ENCODE measurements at places on chromosomes 7 and 10.

DNA sequence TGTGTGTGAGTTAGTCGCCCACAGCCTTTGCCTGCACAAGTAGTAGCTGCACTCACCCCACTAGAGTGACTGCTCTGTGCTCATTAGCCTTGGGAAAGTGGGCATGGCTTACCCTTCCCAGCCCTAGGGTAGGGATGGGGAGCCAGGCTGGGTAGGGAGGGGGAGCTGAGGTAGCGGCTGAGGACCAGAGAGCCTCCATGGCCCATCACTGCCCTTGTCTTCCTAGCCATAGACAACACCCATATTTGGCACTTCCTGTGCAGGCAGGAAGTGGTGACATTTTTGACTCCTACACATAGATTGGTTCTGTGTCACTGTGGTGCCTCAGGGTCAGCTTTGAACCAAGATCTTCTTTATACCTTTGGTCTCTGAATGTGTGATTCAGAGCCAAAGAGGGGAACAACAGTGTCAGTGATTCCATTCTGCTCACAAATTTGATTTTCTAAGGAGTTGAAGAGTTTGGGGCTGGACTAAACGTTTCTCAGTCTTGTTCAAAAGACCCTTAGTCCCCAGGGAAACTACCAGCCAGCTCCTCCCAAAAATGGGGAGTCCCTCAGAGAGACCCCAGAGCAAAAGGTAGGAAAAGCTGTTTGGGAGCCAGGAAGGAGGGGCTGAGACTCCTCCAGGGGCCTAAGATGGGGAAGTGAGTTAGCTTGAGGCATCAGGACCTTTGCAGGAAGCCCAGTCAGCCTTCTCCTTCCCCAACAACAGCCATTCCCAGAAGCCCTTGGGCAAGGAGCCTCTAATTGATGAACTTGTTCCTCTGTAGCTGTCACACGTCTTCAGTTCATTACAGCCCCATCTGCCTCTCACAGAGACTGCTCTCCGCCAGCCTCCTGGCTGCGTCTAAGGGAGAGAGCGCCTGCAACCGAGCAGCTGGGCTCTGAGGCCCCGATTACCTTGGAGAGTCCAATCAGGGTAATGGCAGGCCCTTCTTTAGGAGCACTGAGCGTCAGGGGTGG lies 135.0 kb downstream of the CDH23 start:
- DNase-seq = peak; percentile 7

- no peak for DNase-seq
Observed at GRCh38 chr7:22665923-22666322, 61.1 kb upstream of the IL6 start.

- DNase-seq = no peak
Observed at GRCh38 chr10:22643775-22644174, 70.6 kb downstream of the PIP4K2A start.

- no peak for DNase-seq
Observed at GRCh38 chr10:84493951-84494848, 165.8 kb downstream of the CCSER2 start.

DNA sequence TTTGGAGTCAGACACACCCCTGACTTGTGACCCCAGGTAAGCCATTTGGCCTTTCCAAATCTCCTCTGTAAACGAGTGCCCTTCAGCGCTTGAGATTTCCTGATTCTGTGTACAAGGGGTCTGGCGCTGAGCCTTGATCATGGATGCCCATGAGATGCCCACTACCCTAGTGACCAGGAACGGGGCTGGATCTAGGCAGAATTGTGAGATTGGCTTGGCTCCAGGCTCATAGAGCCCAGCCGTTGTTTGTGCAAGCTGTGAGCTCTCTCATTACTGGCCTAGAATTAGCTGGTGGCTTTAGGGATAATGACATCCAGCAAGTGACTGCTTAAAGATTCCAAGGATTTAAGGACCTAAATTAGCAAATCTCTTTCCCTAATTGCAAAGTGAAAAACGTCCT lies 84.9 kb downstream of the CAMK1D start:
- no peak for DNase-seq

DNA sequence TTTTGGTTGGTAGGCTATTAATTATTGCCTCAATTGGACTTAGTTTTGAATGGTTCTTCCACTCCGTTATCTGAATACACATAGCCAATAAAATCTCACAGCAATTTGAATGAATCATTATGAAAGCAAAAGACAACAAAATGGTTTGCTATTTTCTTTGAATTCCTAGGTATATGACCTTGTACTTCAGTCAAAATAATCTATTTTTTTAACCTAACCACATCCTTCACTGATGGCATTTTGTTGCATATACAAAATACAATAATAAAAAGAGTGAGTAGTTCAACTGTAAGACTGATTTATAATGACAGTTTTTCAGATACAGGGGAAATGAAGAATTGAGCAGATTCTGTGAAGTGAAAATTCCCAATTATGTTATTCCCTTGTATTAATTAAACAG lies 433.1 kb downstream of the HTR7 start:
- no peak for DNase-seq

DNA sequence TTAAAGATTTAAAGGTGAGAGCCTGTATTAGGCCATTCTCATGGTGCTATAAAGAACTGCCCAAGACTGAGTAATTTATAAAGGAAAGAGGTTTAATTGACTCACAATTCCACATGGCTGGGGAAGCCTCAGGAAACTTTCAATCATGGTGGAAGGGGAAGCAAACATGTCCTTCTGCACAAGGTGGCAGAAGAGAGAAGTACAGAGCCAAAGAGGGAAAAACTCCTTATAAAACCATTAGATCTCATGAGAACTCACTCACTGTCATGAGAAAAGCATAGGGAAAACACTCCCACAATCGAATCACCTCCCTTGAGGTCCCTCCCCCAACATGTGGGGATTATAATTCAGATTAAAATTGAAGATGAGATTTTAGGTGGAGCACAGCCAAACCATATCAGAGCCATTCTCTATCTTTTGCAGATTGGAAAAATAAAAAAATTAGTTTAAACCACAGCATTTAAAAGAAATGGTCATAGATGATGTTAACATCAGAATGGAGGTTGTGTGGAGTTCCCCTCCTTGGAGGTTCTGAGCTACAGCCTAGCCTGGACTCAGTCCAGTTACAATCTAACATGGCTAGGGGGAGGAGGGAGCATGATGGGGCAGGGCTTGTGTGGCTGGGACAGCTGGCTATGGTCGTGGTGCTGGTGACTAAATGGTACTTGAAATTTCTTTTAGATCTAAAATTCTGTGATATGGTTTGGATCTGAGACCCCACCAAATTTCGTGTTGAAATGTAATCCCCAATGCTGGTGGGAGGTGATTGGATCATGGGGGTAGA lies 33.1 kb downstream of the GSTO2 start:
- DNase-seq = no peak

DNA sequence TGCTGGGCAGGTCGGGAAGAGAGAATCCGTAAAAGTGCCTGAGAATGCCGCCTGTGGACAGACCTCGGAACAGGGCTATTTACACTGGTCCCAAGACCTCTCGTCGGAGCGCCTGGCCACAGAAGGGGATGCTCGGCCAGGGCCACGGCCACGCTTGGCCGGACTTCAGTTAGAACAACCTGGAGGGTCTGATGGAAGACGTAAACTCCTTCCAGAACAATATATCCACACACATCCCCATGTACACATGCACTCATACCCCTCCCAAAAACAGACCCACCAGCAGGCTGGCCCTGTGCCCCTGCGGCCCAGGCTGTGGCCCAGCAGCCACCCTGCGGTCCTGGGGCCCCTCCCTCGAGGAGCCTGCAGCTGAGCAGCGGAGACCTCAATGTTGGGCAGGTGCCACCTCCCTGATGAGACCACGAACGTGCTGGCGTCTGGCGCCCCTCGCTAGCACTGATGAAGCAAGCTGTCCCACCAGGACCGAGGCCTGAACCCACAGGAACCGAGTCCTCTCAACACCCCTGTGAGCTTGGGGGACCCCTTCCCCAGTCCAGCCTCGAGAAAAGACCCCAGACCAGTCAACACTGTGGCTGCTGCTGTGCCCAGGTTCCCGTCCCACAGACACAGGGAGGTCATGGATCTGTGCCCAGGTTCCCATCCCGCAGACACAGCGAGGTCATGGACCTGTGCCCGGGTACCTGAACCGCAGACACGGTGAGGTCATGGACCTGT lies 8.9 kb downstream of the CFAP46 start:
- DNase-seq = no peak

DNA sequence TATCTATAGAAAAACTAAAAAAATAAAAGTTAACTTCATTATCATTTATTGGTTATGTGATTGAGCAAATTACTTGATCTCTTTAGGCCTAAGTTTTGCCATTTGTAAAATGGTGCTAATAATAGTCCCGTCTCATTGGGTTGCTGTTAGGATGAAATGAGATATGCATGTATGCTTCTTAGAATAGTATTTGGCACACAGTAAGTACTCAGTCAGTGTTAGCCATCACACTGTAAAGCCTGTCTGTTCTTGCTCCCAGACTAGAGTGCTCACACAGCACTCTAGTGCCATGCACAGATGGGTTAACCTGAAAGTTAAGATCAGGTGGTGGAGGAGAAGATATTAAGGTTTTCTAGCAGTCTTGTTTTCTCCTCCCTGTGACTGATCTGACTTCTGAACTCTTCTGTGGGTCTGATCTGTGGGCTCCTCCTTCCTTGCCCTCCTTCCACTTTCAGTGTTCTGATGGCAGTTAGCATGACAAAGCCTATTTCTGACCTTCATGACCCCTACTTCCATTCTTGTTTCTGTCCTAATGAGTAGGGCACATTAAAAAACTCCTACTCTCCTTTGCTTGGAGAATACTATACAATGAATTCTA lies 167.5 kb downstream of the RNLS start:
- no peak for DNase-seq

GRCh38 chr10:110409488-110409887 lies 88.2 kb upstream of the DUSP5 start:
- no peak for DNase-seq

GRCh38 chr10:132982301-132982989 lies 40.1 kb upstream of the CFAP46 start:
- no peak for DNase-seq

GRCh38 chr10:60409202-60409601 lies 19.5 kb upstream of the ANK3 start:
- no peak for DNase-seq

GRCh38 chr7:106257752-106258151 lies 27.0 kb downstream of the NAMPT start:
- no peak for DNase-seq

DNA sequence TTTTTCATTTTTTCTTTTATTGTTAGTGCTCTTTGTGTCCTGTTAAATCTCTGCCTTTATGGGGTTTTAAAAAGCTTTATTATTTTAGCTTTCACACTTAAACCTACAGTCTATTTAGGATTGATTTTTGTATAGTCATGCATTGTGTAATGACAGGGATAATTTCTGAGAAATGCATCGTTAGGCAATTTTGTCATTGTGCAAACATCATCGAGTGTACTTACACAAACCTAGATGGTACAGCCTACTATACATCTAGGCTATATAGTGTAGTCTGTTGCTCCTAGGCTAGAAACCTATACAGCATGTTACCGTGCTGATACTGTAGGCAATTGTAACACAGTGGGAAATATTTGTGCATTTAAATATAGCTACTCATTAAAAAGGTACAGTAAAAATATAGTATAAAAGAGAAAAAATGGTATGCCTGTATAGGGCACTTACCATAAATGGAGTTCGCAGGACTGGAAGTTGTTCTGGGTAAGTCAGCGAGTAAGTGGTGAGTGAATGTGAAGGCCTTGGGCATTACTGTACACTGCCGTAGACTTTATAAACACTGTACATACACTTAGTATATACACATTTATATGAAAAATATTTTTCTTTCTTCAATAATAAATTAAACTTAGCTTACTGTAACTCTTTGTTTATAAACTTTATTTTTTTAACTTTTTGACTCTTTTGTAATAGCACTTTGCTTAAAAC lies 16.0 kb downstream of the UBE2D1 start:
- DNase-seq = no peak

DNA sequence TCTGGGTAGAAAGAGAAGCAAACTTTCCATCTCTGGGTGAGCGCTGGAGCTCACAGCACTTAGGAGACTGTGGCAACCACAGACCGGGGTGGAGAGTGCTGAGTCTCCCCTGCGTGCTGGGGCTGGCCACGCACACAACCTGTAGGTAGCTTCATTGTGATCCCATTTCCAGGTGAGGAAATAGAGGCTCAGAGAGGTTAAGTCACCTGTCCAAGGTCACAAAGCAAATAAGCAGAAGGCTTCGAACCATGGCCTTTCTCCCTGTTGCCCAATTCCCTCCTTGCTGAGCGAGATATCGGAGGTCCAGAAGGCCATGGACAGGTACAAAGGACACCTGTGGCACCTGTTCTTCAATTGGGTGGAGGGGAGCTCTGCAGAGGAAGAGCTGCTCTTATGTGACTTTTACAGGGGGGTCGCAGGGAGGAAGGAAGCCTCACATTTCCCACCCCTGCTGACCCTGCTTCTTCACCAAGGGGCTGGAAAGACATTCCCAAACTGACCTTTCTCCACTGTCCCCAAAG lies 39.4 kb downstream of the ZCCHC24 start:
- no peak for DNase-seq

- DNase-seq = no peak
Observed at GRCh38 chr10:107011105-107011504, 153.4 kb downstream of the SORCS1 start.

GRCh38 chr10:71729161-71729636 lies 9.6 kb upstream of the C10orf105 start:
- DNase-seq = no peak

- DNase-seq = no peak
Observed at GRCh38 chr7:30254717-30255063, 29.7 kb upstream of the ZNRF2 start.

GRCh38 chr10:4067931-4068561 lies 283.0 kb upstream of the KLF6 start:
- DNase-seq = no peak

- peak; percentile 28 for DNase-seq
Observed at GRCh38 chr7:727104-727805, at the start of gene PRKAR1B. PRKAR1B (minus strand) TSS chr7:727281; CDS start chr7:711505, 15,776 bp downstream.

- DNase-seq = no peak
Observed at GRCh38 chr7:137975221-137975620, 26.7 kb downstream of the CREB3L2 start.

GRCh38 chr7:130273933-130274255 lies 7.2 kb downstream of the CPA2 start:
- no peak for DNase-seq

GRCh38 chr7:36037121-36037662 lies 115.9 kb upstream of the EEPD1 start:
- no peak for DNase-seq

DNA sequence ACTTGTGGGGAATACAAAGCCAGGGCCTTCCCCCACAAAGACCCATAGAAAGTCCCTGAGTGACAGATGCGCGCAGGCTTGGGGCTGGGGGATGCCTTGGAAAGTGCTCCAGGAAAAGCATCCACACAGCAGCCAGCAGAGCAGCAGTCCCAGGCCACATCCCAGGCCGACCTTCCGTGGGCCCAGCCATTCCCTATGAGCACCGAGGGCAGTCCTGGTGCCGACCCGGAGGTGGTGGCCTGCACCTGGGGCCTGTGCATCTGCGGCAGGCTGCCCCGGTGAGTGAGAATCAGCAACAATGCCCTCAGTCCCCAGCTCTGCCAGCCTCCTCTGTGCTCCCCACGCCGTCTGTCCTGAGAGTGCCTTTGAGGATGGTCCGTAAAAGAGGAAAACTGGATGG lies 26.4 kb downstream of the ASB13 start:
- DNase-seq = no peak
